ENCODE measurements at places on chromosomes 16 and 17. TPM values are rescaled to one million over a fixed set of nuclear protein-coding genes. Genes with fewer than 3 reads are reported as not detected.
A peak's percentile ranks its signal among the peaks of the same experiment; 100 is the strongest.

DNA sequence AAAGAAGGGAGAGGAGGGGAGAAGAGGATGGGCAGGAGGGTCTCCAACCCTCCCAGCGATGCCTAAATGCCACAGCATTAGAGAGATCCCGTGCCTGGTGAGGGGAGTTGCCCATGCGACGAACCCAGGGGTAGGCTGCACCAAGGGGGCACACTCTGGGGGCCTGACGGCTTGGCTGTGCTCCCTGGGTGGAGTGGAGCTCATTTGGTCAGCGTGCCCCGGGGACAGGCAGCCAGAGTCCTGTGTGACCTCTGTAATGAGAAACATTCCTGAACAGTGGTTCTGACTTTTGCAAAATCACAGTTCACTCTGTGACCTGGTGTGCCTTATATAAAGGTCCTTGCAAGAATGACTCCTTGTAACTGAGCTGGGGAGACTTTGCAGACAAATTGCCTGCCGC lies 205.0 kb upstream of the N4BP1 start:
- DNase-seq = no peak

DNA sequence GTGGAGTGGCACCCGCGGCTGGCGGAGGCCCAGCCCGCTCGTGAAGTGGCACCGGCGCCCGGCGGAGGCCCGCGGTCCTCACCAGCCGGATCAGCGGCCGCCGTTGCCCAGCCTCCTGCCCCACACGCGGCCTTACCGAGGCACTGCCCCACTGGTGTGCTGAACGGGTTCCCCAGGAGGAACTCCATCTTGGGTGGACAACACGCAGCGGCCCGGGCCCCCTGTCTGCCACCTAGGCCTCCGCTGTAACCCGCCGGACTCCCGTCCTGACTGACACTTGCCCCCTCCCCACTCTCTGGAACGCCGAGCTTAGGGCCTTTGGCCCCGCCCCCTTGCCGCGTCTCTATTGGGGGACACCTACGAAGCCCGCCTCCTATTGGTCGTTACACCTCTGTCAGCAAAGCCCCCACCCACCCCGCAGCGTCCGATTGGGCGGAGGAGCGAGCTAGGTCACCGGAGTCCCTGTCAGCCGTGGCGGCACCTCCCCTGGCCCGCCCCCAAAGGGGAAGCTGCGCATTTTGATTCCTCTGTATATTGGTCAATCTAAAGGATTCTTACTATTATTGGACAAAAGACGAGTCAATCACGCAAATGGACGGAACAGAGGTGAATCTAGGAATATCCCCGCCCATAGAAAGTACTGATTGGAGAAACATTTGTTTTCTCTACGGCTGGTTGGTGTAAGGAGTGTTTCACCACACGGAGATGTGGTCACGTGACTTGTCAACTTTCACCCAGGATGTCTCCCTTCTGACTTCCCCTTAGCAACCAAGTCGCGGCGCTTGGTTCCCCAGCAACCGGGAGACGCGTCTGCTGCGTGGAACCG lies at the start of the genes DRC3 and TOM1L2:
Gene DRC3 (plus strand): TSS at position 737 of the 826 bp plus-strand sequence. CDS start 4,737 bp downstream, outside the sequence.
Gene TOM1L2 (minus strand): TSS at position 275 of the 826 bp plus-strand sequence. CDS start 87 bp downstream, at position 188.
- peak; percentile 100 for DNase-seq

- no peak for DNase-seq
Measured at GRCh38 chr17:12815642-12816141, 26.4 kb downstream of the ARHGAP44 start.

DNA sequence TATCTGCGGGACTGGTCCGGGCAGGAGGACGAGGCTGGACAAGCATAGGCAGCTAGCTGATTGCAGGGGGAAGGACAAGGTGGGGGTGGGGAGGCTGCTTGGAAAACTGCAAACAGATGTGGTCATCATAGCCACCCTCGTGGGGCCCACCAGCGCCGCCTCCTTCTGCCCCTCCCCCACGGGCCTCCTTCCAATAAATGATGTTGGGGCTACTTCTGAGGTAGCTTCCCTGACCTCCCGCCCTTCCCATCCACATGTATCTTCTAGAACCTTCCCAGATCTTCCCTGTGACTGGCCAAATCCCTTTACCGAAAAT lies 12.3 kb upstream of the CDC42EP4 start:
- DNase-seq = peak; percentile 53

DNA sequence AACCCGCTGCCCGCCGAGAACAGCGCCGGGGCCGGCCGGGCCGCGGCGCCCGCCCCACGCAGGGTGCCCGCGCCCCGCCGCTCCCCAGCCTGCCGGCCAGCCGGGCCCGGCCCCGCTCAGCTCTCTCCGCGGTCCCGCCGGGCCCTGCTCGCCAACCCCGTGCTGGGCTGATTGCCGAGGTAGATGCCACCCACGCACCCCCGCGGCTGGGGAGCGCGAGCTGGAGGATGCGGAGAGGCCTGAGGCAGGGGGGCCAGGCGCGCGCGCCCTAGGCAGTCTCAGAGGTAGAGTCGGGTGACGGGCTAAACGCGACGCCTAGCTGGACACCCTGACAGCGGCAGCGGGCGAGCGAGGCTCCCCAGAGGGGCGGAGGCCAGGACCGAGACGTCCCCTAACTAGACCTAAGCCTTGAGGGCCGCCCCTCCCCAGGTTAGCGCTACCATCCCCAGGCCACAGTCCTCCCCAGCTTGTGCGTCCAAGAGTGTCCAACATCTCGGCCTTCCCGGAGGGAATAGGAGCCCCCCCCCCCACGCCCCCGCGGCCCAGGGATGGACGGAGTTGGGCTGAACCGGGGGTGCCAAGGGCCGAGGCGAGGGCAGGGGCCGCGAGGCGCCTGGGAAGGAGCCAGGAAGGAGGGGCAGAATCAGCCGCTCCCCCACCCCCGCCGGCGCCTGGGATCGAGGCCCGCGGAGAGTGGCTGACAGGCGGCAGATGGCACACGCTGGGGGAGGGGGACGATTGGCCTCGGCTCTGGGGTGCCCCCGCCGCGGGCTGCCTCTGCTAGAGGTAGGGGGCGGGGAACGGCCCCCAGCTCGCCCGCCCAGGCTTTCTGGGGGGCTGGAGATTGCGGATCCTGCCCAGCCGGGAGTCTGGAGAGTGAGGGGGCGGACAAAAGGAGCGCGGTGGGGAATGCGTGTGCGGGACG lies 2.5 kb upstream of the ZNF423 start:
- DNase-seq = peak; percentile 64

GRCh38 chr16:67865318-67865717 lies 7.5 kb upstream of the EDC4 start:
- no peak for DNase-seq

- DNase-seq = no peak
Measured at GRCh38 chr17:73799781-73800627, 155.8 kb upstream of the SDK2 start.

- DNase-seq = no peak
Measured at GRCh38 chr17:56919717-56920116, 5.9 kb upstream of the TRIM25 start.

- no peak for DNase-seq
Measured at GRCh38 chr16:50640391-50640790, 40.7 kb downstream of the SNX20 start.

- no peak for DNase-seq
Measured at GRCh38 chr16:30697264-30698138, 1.5 kb upstream of the SRCAP start.

DNA sequence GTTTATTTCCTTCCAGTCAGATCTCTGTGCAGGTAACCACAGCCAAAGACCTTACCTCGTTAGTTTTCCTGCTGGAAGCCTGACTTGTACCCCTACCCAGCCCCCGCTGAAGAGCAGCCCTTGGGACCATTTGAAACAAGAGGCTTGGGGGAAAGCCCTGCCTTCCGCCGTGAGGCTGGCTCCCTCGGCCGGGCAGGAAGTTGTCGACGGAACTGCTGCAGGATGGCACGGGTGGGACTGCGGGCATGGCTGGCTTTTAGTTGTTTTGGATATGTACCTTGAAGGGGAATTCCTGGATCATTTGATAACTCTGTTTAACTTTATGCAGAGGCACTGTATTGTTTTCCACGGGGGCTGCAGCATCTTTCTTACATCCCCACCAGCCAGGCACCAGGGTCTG lies 49.0 kb upstream of the ENDOV start:
- DNase-seq = no peak

GRCh38 chr16:4678596-4678995 lies 14.8 kb upstream of the NUDT16L1 start:
- DNase-seq = peak; percentile 2

GRCh38 chr17:1573932-1574696 lies 11.5 kb upstream of the PITPNA start:
- peak; percentile 93 for DNase-seq

RAMP2 gene
- 33.4 TPM for total RNA-seq

CCL17 gene
- total RNA-seq = not detected

SUMO2 gene
- total RNA-seq = 207 TPM

IL17C gene
- not detected for total RNA-seq

GNGT2 gene
- 0.76 TPM for total RNA-seq

OR2C1 gene
- not detected for total RNA-seq

KRTAP16-1 gene
- total RNA-seq = not detected

ATP2C2 gene
- not detected for total RNA-seq

RNF112 gene
- 1.5 TPM for total RNA-seq

AOC2 gene
- total RNA-seq = 0.44 TPM

LGALS9 gene
- 24.8 TPM for total RNA-seq

LRRC37A gene
- total RNA-seq = 2.0 TPM
